Suprapubic skin (tissue), 4 donors: ENCODE measurements at places on chromosomes 16 and 17. TPM values are rescaled to one million over a fixed set of nuclear protein-coding genes. Genes with fewer than 3 reads are reported as not detected.

DNA sequence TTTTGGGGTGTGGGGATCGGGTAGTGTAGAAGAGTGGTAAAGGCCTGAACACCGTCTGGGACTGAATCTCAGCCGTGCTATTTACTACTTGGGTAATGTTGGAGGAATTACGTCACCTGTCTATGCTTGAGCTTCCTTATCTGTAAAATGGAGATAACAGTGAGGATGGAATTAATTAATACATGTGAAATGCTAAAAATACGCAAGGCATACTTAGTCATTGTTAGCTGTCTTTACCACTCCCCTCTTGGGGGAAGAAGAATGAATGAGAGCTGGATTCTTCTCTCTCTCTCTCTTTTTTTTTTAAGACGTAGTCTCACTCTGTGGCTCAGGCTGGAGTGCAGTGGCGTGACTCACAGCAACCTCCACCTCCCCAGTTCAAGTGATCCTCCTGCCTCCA, 41.1 kb upstream of the TANGO6 start:
- no peak for DNase-seq
- H3K36me3 ChIP-seq, result peaks cover 18% of the 10 kb centered on the region
- H3K27ac ChIP-seq, result no peak overlapping the region
- no peaks in the 10 kb centered on the region for H3K27me3 ChIP-seq
- H3K4me3 ChIP-seq, result no peak overlapping the region

GRCh38 chr17:73043686-73044581, 48.6 kb downstream of the SLC39A11 start:
- H3K4me1 ChIP-seq, result peaks cover 23% of the 10 kb centered on the region
- H3K27ac ChIP-seq, result peak overlapping the region; percentile 45
- H3K4me3 ChIP-seq, result no peak overlapping the region
- no peaks in the 10 kb centered on the region for H3K36me3 ChIP-seq
- DNase-seq, result no peak

DNA sequence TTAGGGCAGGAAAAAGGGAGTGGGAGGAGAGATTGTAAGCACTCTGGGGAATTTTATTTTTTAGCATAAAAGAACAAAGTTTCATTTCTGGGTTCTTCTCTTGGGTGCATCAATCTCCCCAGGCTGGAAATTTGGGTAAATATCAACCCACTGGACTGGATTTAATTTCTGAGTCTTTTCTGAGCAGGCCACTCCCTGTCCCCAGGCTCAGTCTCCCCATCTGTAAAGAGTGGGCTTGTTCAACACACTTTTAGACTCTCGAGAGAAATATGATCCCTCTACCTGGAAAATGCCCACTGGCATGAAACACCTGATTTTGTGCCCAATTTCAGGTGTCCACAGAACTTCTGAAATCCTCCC, 617 bp upstream of the VTN start:
- peaks cover 30% of the 10 kb centered on the region for H3K4me1 ChIP-seq
- DNase-seq, result no peak
- no peak overlapping the region for H3K4me3 ChIP-seq

GRCh38 chr16:50668368-50669008, 12.6 kb downstream of the SNX20 start:
- peaks cover 27% of the 10 kb centered on the region for H3K4me1 ChIP-seq
- H3K27ac ChIP-seq, result peak overlapping the region; percentile 35
- no peaks in the 10 kb centered on the region for H3K27me3 ChIP-seq
- H3K4me3 ChIP-seq, result no peak overlapping the region
- DNase-seq, result no peak

GRCh38 chr16:59601452-59601851, 867.3 kb upstream of the GOT2 start:
- H3K4me1 ChIP-seq, result no peaks in the 10 kb centered on the region
- no peak overlapping the region for H3K27ac ChIP-seq
- H3K4me3 ChIP-seq, result no peak overlapping the region

- no peaks in the 10 kb centered on the region for H3K4me1 ChIP-seq
- no peak for DNase-seq
Measured at GRCh38 chr16:54970016-54970415, 39.4 kb downstream of the IRX5 start.

DNA sequence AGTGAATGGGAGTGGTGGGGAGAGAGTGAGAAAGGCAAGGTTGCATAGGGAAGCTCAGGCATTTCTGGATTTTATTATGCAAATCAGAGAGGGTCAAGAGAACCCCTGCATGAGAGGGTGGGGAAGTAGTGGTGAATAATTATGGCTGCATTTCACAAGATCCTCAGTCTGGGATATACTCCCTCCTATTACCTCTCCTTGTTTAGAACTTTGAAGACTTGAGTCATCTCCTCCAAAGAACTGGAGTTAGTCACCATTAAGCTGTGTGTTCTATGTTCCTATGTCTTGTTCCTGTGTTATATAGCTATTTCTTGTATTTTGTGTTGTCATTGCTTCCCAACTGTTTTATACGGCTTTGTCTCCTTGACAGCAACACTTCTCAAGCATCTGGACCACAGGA, 18.4 kb downstream of the SOX9 start:
- no peak overlapping the region for H3K4me3 ChIP-seq
- no peak overlapping the region for H3K27ac ChIP-seq
- peaks cover 4% of the 10 kb centered on the region for H3K27me3 ChIP-seq
- DNase-seq, result no peak
- H3K4me1 ChIP-seq, result no peaks in the 10 kb centered on the region

- no peaks in the 10 kb centered on the region for H3K27me3 ChIP-seq
- peaks cover 91% of the 10 kb centered on the region for H3K36me3 ChIP-seq
- peaks cover 4% of the 10 kb centered on the region for H3K4me1 ChIP-seq
- H3K27ac ChIP-seq, result no peak overlapping the region
- H3K4me3 ChIP-seq, result no peak overlapping the region
- no peak for DNase-seq
Measured at GRCh38 chr16:15610369-15610871, 32.5 kb downstream of the MARF1 start.

DNA sequence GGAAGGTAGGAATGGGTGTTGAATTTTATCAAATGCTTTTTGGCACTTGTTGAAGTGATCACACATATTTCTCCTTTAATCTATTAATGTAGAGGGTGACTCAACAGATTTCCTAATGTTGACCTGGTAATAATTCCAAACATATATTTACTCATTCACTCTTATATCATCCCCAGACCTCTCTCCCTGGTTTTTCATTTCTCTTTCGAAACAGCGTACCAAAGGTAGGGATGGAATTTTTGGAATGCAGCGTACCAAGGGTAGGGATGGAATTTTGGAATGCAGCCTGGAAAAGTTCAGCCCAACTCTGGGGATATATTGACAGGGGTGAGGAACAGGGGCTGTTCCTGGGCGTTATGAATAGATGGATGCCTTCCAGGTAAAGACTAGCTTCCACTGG, 7.3 kb downstream of the KIF18B start:
- H3K4me3 ChIP-seq, result no peak overlapping the region
- H3K36me3 ChIP-seq, result no peaks in the 10 kb centered on the region
- no peaks in the 10 kb centered on the region for H3K27me3 ChIP-seq
- no peak overlapping the region for H3K27ac ChIP-seq
- H3K4me1 ChIP-seq, result no peaks in the 10 kb centered on the region
- DNase-seq, result no peak

DNA sequence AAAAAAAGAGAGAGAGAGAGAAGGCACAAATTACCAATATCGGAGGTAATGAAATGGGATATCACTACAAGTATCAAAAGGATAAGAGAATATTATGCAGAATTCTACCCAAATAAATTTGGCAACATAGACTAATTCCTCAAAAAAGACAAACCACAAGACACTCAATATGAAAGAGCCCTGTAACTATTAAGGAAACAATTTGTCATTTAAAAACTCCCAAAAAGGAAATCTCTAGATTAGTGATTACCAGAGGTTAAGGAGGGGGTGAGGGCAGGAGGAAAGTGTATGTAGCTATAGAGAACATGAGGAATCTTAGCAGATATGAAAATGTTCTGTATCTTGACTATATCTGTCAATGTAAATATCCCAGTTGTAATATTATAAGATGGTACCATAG, 54.0 kb downstream of the CFDP1 start:
- peaks cover 56% of the 10 kb centered on the region for H3K4me1 ChIP-seq
- H3K4me3 ChIP-seq, result no peak overlapping the region
- H3K27me3 ChIP-seq, result no peaks in the 10 kb centered on the region
- no peaks in the 10 kb centered on the region for H3K36me3 ChIP-seq

HSD17B1 gene
- total RNA-seq, result 8.8 TPM

EVI2A gene
- 1.9 TPM for total RNA-seq

LPCAT2 gene
- total RNA-seq, result 19.7 TPM

PIP4K2B gene
- total RNA-seq, result 36.7 TPM
